ENCODE measurements at places on chromosomes 4 and X.

GRCh38 chr4:113131621-113132020 is 82.2 kb downstream of the ANK2 start:
- no peak for DNase-seq

- DNase-seq, result no peak
Measured at GRCh38 chr4:37780444-37781130, 45.9 kb upstream of the PGM2 start.

DNA sequence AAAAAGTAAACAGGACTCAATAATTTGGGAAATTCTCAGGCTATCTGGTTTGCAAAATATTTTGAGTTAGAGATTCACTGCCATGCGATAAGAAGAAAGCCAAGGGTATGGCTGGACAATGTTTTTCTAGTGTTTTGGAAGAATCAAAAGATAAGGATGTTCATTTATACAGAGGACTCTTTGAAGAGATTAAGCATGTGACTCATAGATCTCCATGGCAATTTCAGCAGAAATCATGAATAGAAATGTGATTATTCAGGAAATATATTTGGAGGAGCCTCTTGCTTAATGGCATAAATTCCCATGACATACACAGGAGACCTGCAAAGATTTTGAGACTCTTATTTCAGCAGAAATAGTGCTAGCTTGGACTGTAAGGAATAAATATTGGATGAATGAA is 16.7 kb upstream of the FRAS1 start:
- DNase-seq, result no peak

- DNase-seq, result no peak
Measured at GRCh38 chr4:42088386-42088785, 64.1 kb downstream of the BEND4 start.

DNA sequence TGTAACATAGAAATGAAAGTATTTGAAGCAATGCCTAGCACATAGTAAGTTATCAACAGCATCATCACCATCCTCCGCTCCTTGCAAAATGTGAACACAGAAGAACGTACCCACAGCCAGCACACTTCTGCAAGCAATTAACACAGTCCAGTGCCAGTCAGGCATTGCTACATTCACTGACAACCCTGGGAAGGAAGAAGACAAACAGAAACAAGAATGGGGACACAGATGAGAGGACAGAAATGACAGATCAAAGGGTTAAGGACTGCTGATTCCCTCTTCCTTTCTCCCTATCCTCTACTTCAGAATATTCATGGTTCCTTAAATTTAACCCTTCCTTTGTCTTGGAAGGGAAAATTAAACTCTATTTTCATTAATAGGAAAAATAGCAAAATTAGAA is 53.1 kb downstream of the CHM start:
- DNase-seq, result no peak

- DNase-seq, result no peak
Measured at GRCh38 chr4:103895876-103896465, 176.2 kb upstream of the TACR3 start.

- DNase-seq, result no peak
Measured at GRCh38 chr4:103996064-103996463, 276.3 kb upstream of the TACR3 start.

DNA sequence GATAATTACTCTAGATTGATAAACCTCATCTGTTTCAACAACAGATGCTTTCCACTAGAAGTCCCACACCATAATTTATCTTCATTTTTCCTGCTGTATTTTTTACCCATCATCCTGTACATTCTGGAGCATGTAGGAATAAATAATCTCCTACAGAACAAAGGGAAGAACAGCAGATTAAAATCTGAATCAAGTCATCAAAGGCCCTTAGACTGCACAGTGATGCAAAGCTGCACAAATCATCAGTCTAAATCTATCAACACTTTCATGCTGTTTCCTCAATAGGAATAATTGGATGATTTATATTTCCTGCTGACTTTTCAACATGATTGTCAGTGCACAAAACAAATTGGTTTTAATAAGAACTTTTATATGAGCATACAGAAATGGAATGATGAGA is 1143.9 kb downstream of the STIM2 start:
- no peak for DNase-seq

DNA sequence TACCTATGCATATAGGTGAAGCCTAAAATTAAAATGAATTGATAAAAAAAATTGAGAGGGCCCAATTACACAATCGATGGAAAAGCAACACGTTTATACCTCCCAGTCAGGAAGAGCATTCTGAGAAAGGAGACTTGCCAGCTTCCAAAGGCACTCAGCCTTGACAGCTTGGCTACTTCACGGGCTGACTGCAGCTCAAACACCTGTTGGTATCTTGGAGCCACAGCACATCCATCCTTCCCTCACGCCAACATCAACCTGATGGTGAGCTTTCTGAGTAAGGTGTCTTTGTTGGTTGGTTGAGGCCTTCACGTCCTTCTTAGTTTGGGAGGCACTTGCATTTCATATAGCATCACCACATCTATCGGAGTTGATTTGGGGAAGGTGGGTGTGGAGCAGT is 598.9 kb upstream of the DIPK2B start:
- DNase-seq, result no peak

DNA sequence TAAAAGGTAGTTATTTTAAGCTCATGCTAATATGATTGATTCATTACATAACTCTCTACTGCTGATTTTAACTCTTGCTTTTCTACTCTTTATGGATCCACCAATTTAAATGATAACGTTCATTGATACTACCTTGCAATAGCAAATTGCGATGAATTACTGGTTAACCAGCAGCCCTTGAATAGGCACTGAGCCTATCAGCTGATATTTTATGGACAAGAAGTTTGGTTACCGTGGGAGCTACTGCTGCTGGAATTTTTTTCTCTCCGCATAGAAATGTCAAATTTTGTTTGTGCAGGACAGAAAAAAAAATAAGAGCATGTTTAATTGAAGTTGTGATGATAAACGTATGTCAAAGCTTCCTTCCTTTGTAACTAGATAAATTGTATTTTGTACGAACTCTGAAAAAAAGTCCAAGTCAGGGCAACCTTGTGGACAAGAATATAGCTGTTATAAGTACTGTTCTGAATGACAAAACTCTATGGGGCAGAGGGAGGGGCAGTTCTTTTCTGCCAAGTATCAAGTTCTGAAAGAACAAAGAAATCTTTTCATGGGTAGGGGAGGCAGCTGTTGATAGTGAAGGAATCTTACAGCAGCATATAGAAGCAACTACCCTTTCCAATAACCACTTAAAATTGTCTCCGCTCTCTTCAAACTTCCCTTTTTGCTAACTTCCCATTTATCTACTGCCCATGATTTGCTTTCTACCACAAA is 434.9 kb upstream of the PABPC4L start:
- DNase-seq, result no peak

DNA sequence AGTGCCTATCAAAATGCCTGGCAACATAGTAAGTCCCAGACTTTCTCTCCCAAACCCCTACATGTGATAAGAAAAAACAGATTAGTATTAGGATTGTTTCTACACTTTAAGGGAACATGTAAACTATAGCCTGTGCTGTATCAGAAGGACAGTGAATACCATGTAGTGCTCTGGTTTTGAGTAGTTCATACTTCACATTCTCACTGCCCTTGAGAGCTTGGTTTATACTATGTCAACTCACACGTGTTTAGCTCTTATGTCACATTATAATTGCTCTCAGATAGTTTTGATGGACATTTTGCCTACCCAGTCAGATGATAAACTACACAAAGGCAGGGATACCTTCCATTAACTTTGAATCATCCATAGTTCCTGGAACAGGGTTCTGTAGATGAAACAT is 58.0 kb upstream of the PGRMC2 start:
- no peak for DNase-seq

DNA sequence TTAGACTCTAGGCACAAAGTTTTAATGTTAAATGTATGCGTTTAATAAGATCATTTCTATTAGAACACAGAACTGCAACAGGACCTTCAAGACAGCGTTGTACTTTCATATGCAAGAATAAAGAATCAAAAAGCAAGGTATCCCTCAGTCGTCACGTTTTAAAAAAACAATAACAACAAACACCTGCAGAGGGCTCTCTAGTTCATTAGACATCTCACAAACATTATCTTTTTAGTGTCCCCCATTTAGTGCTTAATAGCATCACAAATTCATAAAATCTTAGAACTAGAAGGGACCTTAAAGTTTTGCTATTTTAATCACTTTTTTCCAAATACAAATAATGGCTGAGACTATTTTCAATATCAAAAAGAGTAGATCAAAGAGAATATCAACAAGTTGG is 236.6 kb downstream of the DCHS2 start:
- no peak for DNase-seq
